Activated naive CD4-positive, alpha-beta T cell (primary cell): ENCODE measurements at places on chromosomes 6 and 20.

- DNase-seq = no peak
These were observed 181.9 kb downstream of the GMPR start for GRCh38 chr6:16420337-16420714.

DNA sequence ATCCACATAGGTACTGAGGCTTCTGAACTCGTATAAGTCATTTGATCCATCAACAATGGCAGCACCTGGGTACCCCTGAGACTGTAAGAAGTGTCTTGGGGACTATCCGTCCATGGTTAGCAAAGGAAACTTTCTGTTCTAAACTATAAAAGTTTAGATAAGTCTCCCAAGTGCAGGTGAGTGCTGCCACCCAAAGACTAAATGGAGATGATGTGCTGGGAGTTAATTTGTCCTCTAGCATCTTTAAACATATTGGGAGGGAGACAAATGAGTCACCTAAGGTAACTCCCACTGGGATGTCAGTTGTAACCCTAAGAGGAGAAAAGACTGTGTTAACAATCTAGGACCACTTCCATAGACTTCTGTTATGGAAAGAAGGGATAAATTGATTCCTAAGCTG, 6.2 kb downstream of the BEND6 start:
- no peak for DNase-seq

- DNase-seq = no peak
These were observed 189.4 kb upstream of the ECI2 start for GRCh38 chr6:4324746-4325145.

GRCh38 chr6:4057036-4057435, 21.9 kb downstream of the FAM217A start:
- no peak for DNase-seq

DNA sequence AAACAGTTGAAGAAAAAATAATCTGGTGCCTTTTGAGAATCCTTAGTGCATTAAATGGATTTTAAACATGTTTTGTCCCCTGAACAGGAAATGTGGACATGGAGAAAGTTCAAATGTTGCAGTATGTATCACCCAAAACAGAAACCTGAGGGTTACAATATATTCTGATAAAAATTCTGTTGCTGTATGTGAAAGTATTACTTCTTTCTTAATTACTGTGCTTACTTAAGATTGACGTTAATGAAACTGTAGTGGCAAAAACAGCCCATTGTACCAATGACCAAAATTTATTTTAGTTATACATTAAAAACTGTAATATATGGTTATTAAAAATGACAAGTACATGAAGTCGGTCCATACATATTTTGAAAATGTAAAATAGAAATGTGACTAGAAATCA, 100.6 kb downstream of the PRDM1 start:
- DNase-seq = no peak

DNA sequence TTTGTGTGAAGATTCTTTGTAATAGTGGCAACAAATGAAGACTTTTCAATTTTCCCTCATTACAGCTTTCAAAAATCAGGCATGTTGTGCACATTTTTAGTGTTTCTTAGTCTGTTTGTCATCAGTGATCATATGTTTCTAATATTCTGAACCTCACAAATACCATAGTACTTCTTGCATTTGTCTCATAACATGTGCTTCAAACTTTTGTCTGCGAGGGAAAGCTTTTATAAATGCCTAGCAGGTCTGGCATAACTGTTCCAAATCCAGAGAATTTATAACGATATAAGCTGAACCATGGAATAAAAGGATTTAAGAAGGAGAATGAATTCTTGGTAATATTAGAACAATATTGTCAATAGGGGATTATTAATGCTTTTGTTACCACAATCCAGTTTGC, 670.2 kb downstream of the RFPL4B start:
- DNase-seq = no peak

DNA sequence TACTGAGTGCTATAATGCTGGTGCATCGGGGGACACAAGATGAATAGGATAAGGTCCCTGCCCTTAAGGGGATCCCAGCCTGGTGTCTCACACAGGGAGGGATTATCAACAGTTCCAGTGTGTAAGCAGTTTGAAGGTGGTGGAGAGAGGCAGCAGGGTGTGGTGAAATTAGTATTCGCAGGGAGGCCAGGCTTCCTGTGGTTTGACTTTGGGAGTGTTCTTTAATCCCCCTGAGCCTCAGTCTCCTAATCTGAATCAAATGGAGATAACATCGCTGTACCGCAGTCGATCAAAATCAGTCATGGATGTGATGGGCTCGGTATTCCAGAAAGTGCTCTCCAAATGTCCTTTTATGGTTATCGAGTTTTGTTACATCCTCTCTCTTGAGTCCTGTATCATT, 288.1 kb upstream of the SUPT3H start:
- DNase-seq = no peak

GRCh38 chr6:11223286-11223864, 9.1 kb downstream of the NEDD9 start:
- no peak for DNase-seq

DNA sequence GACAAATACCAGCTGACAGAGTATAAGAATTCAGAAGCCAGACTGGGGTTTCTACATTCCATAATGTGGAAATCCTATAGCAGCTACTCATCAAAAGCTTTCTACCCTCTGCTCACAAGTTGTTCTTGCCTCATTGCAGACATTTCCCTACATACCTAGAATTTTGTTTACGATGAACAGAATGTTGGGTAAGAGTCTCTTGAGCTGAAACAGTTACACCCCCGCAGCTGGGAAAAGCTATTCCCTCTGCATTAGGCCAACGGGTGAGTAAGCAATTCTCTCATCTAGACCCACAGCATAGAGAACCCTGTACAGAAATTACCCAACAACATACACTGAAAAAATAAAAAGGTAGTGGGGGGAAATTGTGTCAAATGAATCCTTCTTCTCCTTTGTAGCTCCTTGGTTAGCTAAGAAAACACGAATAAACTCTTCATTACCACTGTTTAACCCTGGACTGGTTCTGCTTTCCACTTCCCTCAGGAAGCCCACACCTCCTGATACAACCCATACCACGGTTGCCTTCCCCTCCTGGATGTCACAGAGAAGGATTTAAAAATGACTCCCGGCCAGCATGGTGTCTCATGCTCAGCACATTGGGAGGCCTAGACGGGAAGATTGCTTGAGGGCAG, 215.0 kb upstream of the SHLD1 start:
- DNase-seq = no peak

GRCh38 chr20:11212272-11212671, 538.5 kb upstream of the JAG1 start:
- no peak for DNase-seq

- DNase-seq = no peak
These were observed 212.6 kb downstream of the MOXD1 start for GRCh38 chr6:132188556-132189264.

DNA sequence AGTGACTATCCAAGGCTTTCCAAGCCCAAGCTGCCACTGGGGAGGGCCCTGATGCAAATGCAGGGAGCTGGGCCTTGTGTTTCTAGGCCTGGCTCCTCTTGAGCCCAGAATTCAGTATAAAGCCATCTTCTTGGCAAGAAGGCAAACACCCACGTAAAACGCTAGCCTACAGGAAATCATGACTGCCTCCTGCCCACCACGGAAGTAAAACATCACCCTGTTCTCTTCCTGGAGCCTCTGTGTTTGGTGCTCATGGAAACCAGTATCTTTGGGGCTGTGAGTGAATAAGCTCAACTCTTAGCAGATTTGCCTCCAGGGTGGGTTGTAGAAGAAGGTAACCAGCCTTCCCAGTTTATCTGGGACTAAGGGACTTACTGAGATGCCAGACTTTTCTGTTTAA, 271.0 kb downstream of the ZNF217 start:
- no peak for DNase-seq

- DNase-seq = no peak
These were observed 3.6 kb downstream of the SOX4 start for GRCh38 chr6:21596949-21597682.

DNA sequence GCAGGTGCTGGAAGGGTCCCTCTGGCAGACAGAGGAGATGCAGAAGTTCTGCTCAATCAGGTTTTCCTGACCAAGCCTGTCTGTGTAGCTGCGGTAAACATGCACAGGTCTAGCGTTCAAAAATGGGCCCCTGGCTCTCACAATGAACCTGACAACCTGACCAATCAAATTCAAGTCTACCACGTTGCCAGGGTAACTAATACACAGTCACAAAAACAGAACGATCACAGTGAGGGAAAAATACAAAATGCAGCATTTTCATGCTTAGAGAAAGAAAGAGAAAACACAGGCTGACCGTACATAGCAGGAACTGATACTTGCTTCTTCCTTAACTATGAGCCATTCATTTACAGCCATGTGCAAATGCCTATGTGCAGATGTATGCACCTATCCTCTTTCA, 353.1 kb upstream of the TSHZ2 start:
- no peak for DNase-seq

DNA sequence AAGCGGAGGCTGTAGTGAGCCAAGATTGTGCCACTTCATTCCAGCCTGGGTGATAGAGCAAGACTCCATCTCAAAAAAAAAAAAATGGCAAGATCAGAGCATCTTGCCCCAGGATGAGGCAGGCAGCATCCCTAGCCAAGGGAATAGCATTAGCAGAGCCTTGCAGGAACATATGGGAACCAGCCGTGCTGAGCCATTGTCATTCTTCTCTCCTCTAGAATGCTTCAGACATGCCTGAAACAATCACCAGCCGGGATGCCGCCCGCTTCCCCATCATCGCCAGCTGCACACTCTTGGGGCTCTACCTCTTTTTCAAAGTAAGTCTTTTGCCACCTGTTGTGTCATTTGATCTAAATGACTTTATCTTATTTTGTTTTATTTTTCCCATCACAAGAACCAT, 13.0 kb downstream of the HM13 start:
- no peak for DNase-seq

DNA sequence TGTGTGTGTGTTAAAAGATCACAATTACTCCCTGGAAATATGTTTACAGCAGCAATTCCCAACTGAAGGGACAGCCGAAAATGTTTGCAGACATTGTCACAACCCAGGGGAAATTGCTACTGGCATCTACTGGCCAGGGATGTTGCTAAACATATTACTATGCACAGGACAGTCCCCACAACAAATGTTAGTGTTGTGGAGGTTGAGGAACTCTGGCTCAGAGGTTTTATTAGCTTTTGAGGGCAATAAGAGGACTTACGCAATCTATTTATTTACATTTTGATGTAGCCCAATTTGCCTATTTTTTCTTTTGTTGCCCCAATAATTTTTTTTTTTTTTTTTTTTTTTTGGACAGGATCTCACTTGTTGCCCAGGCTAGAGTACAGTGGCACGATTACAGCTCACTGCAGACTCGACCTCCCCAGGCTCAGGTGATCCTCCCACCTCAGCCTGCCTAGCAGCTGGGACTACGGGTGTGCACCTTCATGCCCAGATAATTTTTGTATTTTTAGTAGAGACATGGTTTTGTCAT, 154.1 kb downstream of the RPS12 start:
- DNase-seq = no peak

DNA sequence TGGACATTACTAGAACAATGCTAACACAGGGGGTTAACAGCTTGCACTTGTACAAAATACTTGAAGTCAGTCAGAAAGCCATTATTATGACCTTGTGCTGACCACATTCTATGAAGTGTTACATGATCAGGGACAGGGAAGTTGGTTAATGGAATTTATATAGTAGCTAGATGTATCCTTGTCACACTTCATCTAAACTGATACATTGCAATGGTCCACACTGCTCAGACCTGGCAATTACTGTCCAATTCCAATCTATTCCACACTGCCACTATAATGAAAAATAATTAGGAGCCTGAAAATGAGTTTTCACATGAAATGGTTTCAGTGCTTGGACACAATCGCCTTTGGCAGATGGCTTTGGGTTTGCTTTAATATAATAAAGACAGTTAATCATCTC, 850.8 kb downstream of the EPHA7 start:
- DNase-seq = no peak
